ENCODE measurements at places on chromosomes 5 and 9. TPM values are rescaled to one million over a fixed set of nuclear protein-coding genes. Genes with fewer than 3 reads are reported as not detected.

Gene ERCC6L2
- polyA plus RNA-seq: 10.7 TPM

DNA sequence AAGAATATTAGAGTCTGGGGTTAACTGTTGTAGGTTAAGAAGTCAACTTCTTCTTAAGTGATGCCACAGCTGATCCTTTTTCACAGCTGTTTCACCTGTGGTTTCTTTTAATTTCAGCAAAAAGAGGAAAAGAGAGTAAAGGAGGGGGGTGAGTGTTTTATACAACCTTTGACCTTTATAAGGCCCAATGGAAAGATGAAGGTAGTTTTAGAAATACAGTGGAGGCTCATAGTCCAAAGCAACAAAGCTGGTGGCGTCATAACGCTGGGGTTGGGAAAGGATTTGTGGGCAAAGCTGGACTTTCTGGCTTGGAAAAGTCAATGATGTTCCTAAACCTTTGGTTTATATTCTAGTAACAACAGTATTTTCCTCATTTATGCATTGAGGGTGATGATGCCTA is 49.5 kb downstream of the RCL1 start:
- no peak for DNase-seq
- no peaks in the 10 kb centered on the region for H3K27me3 ChIP-seq
- no peak overlapping the region for H3K4me3 ChIP-seq
- peaks cover 82% of the 10 kb centered on the region for H3K36me3 ChIP-seq
- H3K27ac ChIP-seq: peak overlapping the region; percentile 21
- H3K4me1 ChIP-seq: peaks cover 11% of the 10 kb centered on the region

Gene BDP1
- 9.7 TPM for polyA plus RNA-seq

GRCh38 chr5:134813827-134814226 is 31.9 kb upstream of the C5orf24 start:
- no peak for DNase-seq
- no peaks in the 10 kb centered on the region for H3K27me3 ChIP-seq
- no peak overlapping the region for H3K4me3 ChIP-seq
- peaks cover 91% of the 10 kb centered on the region for H3K36me3 ChIP-seq

Gene ORM2
- not detected for polyA plus RNA-seq

DNA sequence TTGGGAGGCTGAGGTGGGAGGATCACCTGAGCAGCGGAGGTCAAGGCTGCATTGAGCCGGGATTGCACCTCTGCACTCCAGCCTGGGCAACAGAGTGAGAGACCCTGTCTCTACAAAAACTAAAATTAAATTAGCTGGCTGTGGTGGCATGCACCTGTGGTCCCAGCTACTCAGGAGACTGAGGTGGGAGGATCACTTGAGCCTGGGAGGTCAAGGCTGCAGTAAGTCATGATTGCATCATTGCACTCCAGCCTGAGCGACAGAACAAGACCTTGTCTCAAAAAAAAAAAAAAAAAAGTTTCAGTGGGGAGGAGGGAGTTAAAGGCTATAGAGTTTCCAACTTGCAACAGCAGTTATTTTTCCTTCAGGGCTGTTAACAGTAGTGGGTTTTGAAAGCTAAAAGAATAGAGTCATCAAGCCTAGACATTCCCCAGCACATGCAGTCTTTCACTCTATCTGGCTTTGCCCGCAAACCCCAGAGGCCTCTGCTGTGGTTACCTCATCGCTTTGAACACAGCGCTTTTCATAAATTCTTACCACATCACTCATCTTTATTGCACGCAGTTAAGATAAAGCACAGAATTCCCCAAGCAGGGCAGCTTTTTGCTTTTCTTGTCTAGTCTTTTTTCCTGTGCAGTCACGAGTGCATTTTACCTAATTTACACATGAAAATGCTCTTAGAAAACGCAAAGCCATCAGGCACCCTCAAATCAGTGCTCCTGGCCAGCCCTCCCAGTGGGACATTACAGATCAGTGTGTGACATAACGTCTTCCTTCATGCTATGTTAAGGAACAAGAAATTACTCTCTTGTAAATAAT is 8.7 kb upstream of the SLC2A8 start:
- H3K27ac ChIP-seq: no peak overlapping the region
- no peaks in the 10 kb centered on the region for H3K36me3 ChIP-seq
- DNase-seq: no peak
- H3K27me3 ChIP-seq: no peaks in the 10 kb centered on the region

Gene SURF2
- polyA plus RNA-seq: 50.6 TPM

Gene LURAP1L
- polyA plus RNA-seq: 2.7 TPM

Gene IRGM
- not detected for polyA plus RNA-seq

- no peak overlapping the region for H3K4me3 ChIP-seq
- H3K27ac ChIP-seq: no peak overlapping the region
- no peak for DNase-seq
- H3K4me1 ChIP-seq: peaks cover 16% of the 10 kb centered on the region
Measured at GRCh38 chr5:107948377-107948776, 277.6 kb upstream of the EFNA5 start.

GRCh38 chr5:132500244-132500930 is 9.8 kb upstream of the IRF1 start:
- H3K4me3 ChIP-seq: no peak overlapping the region
- H3K4me1 ChIP-seq: peaks cover 26% of the 10 kb centered on the region
- no peak overlapping the region for H3K27ac ChIP-seq
- no peak for DNase-seq

DNA sequence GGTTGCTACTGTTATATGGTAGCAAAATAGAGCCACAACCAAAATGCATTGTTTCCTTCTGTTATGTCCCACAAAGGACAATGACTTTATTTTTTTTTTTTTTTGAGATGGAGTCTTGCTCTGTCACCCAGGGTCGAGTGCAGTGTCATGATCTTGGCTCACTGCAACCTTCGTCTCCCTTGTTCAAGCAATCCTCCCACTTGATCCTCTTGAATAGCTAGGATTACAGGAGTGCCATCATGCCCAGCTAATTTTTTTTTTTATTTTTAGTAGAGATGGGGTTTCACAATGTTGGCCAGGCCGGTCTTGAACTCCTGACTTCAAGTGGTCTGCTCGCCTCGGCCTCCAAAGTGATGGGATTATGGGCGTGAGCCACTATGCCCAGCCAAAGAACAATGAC is 527.7 kb upstream of the SGCD start:
- H3K27me3 ChIP-seq: no peaks in the 10 kb centered on the region
- H3K4me1 ChIP-seq: peaks cover 8% of the 10 kb centered on the region
- H3K27ac ChIP-seq: peak overlapping the region; percentile 60
- H3K36me3 ChIP-seq: no peaks in the 10 kb centered on the region
- no peak for DNase-seq

- H3K27ac ChIP-seq: no peak overlapping the region
- H3K4me1 ChIP-seq: no peaks in the 10 kb centered on the region
- no peaks in the 10 kb centered on the region for H3K36me3 ChIP-seq
- no peaks in the 10 kb centered on the region for H3K27me3 ChIP-seq
- no peak for DNase-seq
Measured at GRCh38 chr9:99162759-99163364, 57.9 kb downstream of the TGFBR1 start.

GRCh38 chr5:160181965-160182622 is 47.2 kb upstream of the FABP6 start:
- H3K27ac ChIP-seq: no peak overlapping the region
- DNase-seq: no peak
- no peak overlapping the region for H3K4me3 ChIP-seq
- no peaks in the 10 kb centered on the region for H3K36me3 ChIP-seq
- H3K27me3 ChIP-seq: peaks cover 1% of the 10 kb centered on the region
- H3K4me1 ChIP-seq: no peaks in the 10 kb centered on the region

GRCh38 chr5:14112998-14113652 is 30.0 kb upstream of the TRIO start:
- H3K27ac ChIP-seq: no peak overlapping the region
- H3K36me3 ChIP-seq: no peaks in the 10 kb centered on the region
- no peak for DNase-seq
- H3K27me3 ChIP-seq: no peaks in the 10 kb centered on the region
- H3K4me1 ChIP-seq: no peaks in the 10 kb centered on the region
